ACHN (cell line): ENCODE measurements at places on chromosomes 6 and 20.

GRCh38 chr6:38443352-38444144, 196.2 kb downstream of the BTBD9 start:
- DNase-seq: no peak

DNA sequence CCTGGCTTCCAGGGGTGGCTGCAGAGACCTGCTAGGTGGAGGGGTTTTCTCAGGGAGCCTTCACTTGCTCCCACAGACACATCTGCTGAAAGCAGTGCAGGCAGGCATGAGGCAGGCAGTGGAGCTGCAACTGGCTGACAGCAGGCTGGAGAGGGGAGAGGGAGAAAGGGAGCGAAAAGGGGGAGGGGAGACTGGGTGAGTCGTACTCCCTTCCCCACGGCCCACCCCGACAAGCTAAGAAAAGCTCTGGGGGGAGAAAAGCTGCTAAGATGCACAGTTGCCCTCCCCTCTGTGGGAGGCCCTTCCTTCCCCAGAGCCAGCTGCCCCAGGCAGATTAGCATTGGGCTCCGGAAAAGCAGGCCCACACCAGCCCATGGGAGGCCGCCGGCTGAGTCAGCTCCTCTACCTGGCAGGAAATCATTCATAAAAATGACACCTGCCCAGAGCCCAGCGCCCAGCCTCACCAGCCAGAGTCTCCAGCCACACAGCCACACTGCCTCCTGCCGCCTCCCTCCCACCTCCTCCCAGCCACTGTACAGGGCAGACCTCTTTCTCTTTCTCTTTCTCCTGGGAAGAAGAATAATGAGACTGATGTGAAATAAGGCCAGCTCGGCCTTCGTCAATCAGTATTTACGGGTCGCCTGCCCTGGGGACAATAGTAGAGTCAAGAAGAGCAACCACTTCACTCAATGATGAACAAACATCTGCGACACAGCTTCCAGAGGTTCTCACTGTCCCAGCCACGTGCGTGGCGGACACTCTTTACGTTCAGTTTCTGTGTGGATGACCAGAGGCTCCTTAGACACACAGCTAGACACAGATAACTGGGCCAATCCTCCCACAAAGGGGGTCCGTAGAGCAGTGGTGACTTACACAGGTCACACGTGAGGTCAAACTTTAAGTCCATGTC, 7.7 kb upstream of the C20orf203 start:
- no peak for DNase-seq

- DNase-seq: peak; percentile 41
These were observed 56.0 kb downstream of the OTOR start for GRCh38 chr20:16803965-16804792.

DNA sequence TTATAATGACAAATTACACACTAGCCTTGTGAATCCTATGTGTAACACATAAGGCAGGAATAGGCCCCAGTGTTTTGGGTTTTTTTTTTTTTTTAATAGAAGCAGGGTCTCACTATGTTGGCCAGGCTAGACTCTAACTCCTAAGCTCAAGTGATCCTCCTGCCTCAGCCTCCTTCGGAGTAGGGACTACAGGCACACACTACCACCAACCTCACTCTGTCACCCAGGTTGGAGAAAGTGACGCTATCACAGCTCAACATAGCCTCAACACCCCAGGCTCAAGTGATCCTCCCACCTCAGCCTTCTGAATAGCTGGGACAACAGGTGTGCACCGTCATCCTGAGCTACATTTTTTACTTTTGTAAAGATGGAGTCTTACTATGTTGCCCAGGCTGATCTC, 205.8 kb upstream of the RREB1 start:
- no peak for DNase-seq

DNA sequence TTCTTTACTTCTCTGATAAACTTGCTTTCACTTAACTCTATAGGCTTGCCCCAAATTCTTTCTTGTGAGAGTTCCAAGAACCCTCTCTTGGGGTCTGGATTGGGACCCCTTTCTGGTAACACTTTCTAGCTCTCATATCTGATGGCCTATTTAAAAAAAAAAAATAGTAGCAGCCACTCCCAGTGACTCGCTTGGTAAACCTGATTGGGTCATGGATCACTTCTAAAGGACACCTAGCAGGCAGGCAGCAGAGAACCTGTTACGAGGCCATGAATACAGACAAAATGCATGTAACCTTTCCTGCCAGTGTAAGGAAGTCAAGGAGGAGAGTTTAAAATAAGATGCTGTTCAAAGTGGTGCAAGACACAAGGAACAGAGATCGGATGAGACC, 9.1 kb upstream of the SERPINB6 start:
- DNase-seq: no peak

GRCh38 chr20:39631557-39631956, 669.4 kb downstream of the DHX35 start:
- no peak for DNase-seq

DNA sequence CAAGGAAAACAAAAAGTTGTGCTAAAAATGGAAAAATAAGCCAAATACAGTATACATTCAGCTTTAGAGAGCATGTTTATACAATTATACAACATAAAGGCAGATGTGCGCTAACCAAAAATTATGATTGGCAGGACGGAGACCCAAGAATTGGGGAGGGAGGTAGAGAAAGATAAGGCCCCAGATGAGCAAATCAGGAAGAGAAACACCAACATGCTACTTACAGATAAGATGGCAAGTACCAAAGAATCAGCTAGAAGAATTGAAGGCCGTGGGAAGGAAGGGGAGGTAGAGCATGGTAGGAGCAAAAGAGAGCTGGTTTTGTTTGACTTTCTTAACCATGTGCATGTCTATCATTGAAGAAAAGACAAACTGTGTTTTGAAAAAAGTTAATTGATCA, 45.4 kb downstream of the PRND start:
- no peak for DNase-seq

DNA sequence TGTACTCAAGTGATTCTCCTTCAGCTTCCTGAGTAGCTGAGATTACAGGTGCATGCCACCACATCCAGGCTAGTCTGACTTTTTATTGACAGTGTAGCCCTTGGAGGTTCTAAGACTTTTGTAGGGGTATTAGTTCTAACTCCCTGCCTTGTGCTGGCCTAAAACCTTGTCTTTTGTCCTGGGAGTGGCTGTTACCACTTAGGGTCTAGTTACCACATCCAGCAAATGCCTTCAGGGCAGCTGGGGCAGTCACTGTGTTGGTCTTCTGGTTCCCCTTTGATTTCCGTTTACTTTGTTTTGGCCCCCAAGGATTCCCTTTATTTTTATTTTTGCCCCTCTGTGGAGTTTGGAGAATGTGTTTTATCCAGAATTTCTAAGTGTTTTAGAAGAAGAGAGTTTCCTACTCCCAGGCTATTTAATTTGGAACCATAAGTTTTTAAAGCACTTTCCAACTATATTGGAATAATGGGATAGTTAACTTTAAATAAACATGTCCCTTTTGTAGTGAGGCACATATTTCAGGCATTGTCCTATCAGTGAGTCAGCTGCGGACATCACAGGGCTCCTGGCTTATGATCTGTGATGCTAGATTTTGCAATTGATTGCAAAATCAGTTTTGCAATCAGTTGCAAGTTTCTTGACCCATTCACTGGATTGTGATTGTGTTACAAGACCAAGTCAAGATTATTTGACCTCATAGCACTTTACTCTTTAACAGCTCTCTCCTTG, 25.0 kb downstream of the IL22RA2 start:
- no peak for DNase-seq

DNA sequence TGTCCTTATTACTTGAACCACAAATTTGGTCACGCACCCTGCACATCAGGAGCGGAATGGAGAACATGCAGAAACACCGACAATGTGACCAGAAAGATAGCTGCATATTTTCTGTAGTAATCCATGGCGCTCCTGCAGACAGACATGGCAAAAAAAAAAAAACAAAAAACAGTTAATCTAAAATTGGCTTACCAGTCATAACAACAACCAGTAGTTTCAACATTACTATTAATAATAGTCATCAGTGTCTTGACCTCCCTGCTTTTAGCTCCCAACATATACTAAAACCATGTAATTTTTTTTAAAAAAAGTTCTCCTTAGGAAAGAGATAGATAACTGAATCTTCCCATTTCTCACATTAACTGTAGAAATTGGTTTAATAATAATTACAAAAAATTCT, 6.8 kb downstream of the CGA start:
- DNase-seq: no peak

- DNase-seq: no peak
These were observed 5.6 kb upstream of the CEP85L start for GRCh38 chr6:118656847-118657451.

- no peak for DNase-seq
These were observed 230.8 kb downstream of the CDH4 start for GRCh38 chr20:61482901-61483300.

DNA sequence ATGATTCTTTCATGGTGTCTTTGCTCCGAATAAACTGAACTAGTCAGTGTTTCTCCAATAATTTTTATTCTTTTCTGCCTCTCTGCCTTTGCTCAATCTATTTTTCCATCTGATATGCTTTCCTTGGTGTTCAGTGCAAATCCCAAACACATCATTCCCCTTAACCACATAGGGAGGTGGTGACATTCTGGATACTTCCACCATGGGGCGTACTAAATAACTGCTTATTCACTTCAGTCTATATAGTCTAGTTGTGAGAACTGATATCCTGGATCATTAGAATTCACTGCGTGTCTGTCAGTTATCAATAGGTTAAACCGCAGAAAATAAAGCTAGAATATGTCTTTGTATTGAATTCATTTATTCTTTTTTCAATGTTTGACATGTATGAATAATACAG, 83.1 kb downstream of the KCNQ5 start:
- peak; percentile 26 for DNase-seq

DNA sequence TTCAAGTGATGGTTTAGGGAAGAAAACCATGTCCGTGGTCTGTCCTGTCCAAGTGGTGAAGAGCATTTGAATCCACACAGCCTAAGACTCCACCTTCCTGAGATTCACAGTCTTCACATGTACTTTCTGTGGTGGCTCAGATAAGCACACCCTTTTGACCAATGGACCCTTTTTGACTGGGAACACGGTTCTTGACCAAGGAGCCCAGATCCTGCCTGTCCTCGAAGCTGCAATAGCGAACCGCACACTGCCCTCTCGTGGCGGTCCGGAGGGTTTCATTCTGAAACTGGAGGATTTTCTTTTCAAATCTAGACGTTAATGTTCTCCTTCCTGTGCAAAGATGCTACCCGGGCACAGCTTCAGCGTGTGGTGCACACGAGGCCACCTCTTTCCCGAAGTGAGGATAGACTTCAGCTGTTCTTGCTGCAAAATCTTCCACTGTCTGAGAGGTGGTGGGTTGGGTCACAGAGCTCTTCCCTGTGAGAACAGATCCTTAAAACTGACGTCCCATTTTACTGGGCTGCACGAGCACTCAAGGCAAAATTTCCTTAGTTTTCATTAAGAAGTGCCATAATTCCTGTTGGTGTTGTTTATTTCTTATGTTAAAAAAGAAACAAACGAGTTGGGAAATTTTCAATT, 90.5 kb downstream of the SYNJ2 start:
- peak; percentile 57 for DNase-seq

GRCh38 chr6:46888031-46888430, 33.7 kb downstream of the ADGRF5 start:
- peak; percentile 6 for DNase-seq

DNA sequence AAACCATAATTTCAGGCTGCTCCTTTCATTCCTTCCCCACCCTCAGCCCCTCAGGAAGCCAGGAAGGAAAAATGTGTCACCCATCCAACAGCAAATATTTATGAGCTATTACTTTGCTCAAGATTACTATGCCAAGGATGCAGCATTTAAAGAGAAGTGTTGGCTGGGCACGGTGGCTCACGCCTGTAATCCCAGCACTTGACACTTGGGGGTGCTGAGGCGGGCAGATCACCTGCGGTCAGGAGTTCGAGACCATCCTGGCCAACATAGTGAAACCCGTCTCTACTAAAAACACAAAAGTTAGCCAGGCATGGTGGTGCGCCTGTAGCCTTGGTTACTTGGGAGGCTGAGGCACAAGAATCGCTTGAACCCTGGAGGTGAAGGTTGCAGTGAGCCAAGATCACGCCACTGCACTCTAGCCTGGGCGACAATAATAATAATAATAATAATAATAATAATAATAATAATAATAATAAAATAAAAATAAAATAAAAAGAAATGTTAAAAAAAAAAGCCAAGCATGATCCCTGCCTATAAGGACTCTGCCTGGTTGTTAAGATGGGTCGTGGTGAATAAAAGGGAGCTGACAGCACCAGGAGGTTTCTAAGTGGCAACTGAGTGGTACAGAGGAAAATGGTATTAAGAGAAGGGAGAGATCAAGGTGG, 20.5 kb upstream of the TIAM2 start:
- no peak for DNase-seq

DNA sequence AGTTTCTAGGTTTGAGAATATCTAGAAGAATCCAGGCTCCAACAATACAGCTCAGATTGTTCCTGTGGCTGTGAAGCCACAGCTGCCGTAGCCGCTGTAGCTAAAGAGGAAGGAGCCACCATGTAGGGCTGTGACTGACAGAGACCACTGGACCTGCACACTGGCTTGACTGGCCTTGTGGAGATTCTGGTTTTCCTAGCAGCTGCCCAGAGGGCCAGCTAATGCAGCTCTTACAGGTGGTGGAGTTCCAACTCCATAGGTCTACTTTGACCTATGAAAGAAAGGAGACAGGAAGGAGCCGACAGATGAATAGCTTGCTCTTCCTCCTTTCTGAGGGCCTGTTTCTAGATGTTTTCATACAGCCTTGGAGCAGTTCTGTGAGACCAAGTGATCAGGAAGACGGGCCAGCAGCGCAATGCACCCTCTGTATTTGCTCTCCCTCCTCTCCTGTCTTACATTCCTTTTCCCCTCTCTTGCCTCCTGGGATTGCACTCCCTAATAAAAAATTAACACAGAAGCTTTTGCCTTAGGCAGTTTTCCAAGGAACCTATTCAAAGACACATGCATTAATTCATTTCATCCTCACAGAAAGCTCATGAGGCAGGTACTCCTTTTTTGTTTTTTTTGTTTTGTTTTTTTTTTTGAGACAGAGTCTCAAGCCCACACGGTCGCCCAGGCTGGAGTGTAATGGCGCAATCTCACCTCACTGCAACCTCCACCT, 51.8 kb upstream of the MYB start:
- DNase-seq: no peak

DNA sequence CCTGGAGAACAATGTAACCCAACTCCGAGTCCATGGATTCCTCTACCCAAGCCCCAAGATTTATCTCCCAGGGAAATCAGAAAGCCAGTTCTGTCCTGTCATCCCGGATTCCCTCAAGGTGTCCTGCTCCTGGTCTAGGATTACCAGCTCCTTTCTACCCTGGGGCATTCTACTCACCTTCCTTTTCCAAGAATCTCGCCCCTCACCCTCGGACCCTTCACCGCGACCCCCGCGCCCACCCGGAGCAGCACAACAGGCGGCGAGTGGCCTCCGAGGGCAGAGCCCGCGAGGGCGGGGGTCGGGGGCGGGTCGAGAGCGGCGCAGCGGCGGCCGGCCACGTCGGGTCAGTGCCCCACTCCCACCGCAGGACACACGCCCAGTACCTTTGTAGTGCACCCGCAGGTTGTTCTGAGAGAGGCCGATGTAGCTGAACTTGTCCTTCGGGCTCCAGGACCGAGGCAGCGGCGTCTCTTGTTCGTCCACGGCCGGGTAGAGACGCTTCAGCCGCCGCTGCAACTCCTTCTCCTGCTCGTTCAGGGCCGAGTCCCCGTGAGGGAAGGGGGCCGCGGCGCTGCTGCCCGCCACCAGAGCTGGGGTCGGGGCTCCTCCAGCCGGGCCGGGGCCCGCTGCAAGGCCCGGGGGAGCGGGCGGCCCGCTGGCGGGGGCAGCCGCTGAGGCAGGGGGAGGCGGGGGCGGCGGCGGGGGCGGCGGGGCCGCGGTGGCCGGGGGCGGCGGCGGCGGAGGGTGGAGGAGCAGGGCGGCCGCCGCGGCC, 897 bp downstream of the RANBP9 start:
- peak; percentile 24 for DNase-seq

GRCh38 chr6:142784344-142784743, 160.6 kb downstream of the HIVEP2 start:
- DNase-seq: no peak

- no peak for DNase-seq
These were observed 48.8 kb upstream of the CDH22 start for GRCh38 chr20:46357030-46357514.
